ENCODE measurements at places on chromosomes 12 and 14. TPM values are rescaled to one million over a fixed set of nuclear protein-coding genes. Genes with fewer than 3 reads are reported as not detected.

The ANO4 gene
- polyA plus RNA-seq: 0.82 TPM

The PPP1R13B gene
- 15.1 TPM for polyA plus RNA-seq

The CD163 gene
- polyA plus RNA-seq: 22.8 TPM

The MMAB gene
- 96.3 TPM for polyA plus RNA-seq

The MIPOL1 gene
- 4.4 TPM for polyA plus RNA-seq

The CLECL1 gene
- not detected for polyA plus RNA-seq

The TAS2R19 gene
- not detected for polyA plus RNA-seq

The BICDL1 gene
- polyA plus RNA-seq: 60.5 TPM

The BRAP gene
- polyA plus RNA-seq: 9.6 TPM

Data from kidney (tissue), 22 donors.